ENCODE measurements at places on chromosomes 16 and 17.

DNA sequence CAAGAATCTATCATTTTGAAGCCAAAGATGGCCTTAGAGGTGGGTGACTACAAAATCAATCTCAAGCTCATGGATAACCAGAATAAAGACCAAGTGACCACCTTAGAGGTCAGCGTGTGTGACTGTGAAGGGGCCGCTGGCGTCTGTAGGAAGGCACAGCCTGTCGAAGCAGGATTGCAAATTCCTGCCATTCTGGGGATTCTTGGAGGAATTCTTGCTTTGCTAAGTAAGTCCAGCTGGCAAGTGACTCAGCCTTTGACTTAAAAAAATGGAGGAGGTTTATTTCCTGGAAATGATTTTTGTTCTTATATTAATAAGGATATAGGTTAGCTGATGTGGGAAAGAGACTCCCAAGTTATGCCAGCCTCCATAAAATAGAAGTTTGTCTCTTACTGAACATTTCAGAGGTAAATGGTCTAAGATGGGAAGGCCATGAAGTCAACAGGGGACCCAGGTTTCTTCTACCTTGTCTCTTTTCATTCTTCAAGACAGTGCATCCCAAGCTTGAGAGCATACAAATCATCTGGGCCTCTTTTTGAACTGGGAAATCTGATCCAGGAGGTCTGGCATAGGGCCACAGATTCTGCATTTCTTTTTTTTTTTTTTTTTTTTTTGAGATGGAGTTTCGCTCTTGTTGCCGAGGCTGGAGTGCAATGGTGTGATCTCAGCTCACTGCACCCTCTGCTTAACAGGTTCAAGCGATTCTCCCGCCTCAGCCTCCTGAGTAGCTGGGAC is 19.8 kb upstream of the TANGO6 start:
- no peak for DNase-seq

DNA sequence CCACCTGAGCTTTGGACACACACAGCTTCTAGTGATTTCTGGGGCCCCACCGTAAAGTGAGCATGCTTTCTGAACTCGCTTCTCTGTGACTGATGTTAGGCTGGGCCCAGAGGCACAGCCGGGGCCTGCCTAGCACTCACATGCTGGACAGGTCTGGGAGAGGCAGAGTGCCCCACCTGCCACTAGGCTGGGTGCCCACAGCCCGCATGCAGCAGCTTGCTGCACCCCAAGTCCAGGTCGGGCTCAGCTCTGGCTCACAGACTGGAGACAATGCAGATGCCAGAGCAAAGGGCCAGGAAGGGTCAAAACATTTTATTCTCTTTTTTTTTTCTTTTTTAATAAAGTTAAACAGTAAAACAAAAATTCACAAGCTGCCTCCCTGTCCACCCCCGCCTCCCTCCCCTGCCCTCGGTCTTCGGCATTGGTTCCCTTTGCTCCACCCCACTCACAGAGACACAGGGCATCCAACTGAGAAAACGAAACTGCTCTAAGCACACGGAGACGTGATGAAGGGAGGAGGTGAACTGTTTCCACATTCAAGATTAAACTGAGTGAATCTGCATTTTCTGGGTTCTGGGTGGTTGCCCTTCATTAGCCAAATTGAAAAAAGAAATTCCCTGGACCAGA is 9.7 kb downstream of the CNP start:
- no peak for DNase-seq

- DNase-seq: no peak
These were observed 44.9 kb upstream of the CNEP1R1 start for GRCh38 chr16:49980166-49980565.

DNA sequence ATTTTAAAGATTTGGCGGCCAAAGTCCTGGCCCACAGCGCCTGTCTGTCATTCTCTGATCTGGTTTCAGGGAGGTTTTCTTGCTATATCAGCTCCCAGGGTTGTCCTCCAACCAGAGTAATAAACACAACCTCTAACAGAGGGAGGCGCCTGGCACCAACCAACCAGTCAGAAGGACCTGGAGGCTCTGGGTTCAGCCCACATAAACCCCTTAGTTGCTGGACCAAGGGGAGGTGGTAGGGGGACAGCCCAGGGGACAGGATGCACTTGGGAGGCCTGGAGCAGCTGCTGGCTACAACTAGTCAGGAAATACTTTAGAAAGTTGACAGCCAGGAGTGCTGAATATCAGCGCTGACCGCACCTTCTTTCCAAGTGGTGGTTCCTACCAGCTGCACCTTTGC is 41.7 kb upstream of the CDRT4 start:
- no peak for DNase-seq

DNA sequence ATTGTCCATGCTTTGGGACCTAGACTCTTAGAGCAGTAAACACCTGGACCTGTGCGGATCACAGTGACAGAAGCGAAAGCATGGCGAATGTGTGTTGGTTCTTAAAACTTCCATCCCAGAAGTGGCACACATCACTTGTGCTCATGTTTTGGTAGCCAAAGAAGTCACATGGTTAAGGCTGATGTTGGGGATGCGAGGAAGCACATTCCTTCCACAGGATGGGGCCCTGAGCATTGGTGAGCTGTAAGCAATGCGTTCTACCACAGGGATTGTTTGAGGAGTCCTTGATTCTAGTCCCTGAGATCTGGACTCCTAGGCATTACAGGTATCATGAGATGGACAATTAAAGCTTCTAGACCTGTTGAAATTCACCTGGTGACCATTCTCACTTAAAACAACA is 375.9 kb downstream of the UTP18 start:
- DNase-seq: no peak

DNA sequence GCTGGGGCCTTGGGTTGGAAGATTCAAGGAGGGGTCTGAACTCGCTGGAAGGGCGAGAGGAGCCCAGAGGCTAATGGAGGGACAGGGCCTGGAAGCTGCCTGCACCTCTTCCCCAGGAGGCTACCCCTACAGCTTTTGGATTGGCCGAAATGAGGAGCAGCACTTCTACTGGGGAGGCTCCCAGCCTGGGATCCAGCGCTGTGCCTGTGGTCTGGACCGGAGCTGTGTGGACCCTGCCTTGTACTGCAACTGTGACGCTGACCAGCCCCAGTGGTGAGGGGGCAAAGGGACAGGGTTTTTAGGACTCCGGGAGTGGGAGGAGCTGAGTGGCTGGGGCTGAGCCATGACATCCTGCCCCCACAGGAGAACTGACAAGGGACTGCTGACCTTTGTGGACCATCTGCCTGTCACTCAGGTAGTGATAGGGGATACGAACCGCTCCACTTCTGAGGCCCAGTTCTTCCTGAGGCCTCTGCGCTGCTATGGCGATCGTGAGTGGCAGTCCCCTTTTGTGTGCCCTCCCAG is 8.8 kb downstream of the CNTNAP1 start:
- DNase-seq: no peak

DNA sequence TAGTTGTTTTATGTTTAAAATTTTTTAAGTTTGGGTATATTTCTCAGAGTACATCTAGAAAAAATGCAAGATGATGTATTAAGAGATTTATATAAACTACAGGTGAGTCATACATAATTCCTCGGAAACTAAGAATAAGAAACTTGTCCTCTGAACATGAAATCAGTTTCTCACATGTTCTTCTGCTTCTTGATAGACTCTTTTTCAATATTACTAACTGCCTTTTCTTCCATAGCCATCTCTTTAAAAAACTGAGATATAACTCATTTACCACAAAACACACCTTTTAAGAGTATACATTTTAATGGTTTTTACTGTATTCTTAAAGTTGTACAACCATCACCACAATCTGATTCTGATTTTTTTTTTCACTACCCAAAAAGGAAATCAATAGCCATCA is 238.4 kb upstream of the AXIN2 start:
- DNase-seq: no peak

- DNase-seq: no peak
These were observed at the start of gene ZNF629 for GRCh38 chr16:30786936-30787612. Gene ZNF629 (minus strand): TSS chr16:30787205. CDS start chr16:30784482, 2,723 bp downstream.

GRCh38 chr16:70612931-70613330 is 33.4 kb upstream of the IL34 start:
- DNase-seq: no peak

DNA sequence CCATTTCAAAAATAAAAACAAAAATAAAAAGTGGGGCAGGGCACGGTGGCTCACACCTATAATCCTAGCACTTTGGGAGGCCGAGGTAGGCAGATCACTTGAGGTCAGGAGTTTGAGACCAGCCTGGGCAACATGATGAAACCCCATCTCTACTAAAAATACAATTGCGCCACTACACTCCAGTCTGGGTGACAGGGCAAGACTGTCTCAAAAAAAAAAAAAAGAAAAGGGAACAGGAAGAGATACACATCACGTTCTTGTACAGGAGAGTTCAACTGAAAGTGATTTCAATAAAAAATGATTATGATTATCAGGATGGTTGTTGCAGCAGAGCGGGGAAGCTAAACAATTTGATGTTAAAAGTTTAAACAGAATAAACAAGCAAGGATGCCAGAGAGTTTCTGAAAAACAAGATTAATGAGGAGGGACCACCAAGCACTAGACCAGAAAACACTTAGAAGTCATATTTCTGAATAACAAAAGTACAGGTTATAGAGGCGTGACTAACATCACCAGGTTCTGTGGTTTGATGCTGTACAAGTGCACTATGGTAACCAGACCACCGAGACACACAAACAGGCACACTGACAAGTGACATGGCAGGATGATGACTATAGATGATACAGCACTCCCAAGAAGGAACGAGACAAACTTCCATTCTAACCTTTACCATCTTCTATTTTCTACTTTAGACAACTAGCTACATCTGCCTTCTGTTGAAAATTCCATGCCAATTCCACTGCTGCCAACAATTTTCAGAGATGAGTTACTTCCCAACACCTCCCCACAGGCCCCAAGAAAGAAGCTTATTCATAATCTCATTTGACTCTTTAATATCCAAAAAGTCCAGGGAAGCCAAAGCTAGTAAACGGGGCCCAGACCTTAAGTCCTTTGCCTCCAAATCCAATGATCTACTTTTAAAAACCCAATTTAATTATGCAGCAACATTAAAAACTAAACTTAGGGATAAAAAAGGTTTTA is 11.8 kb downstream of the DNAJA2 start:
- DNase-seq: no peak

- no peak for DNase-seq
These were observed 23.2 kb upstream of the DUSP14 start for GRCh38 chr17:37466471-37466870.

- DNase-seq: no peak
These were observed 122.9 kb downstream of the CRLF3 start for GRCh38 chr17:30701498-30701989.

- DNase-seq: no peak
These were observed 9.6 kb downstream of the CRISPLD2 start for GRCh38 chr16:84829168-84829965.

DNA sequence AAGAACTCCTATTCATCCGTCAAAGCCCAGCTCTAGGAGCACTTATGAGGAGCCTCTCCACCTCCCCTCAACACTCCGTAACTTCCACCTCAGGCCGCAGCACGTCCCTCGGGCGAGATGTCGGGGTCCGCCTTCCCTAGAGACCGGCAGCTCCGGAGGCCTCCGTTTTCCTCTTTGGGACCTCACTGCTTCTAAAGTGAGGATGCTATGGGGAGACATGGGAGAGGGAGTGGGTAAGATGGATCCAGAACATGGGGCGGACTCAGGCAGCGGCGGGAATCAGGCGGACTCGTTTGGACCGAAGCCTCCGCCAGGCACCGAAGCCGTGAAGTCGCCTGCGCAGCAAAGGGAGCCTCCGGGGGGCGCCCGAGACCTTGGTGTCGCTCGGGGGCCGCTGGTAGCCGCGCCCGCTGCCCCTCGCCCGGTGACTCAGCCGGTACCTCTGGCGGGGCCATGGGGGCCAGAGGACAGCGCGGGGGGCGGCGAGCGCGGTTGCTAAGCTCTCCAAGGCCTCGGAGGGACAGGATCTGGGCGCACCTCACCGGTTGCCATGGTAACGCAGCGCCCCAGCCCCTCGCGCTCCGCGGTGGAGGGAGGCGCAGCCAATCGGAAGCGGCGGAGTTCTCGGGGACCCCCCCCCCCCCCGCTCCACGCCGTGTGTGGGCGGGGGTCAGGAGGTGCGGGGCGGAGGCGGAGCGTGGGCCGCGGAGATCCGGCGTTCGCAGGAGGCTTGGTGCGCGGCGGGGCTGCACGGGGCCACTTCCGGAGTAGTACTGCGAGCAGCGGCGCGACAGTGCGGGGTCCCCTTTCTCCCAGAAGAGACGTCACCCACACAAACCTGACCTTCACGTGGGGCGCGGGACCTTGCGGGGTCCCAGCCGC is 1.3 kb upstream of the HIC1 start:
- no peak for DNase-seq

- no peak for DNase-seq
These were observed 1.5 kb upstream of the SOX8 start for GRCh38 chr16:979859-980594.

DNA sequence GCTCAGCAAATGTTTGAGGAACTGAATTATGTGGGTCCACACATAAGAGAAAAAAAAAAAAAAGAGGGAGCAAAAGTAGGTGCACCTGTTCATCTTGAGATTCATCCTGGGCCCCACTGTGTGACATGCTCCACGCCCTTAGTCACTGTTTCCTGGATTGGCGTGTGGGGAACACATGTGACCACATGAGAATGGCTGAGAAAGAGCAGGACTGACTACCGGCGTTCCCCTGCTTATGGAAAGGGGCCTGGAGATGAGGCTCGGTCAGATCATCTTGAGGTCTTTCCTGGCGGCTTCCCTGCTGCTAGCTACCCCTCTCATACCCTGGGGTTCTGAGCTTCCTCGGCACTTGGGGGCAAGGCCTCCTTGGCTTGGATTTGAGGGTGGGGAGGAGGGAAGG is 3.9 kb downstream of the DEXI start:
- DNase-seq: no peak

GRCh38 chr16:85642762-85643358 is 29.7 kb downstream of the GSE1 start:
- DNase-seq: no peak
